Stimulated activated CD8-positive, alpha-beta memory T cell treated with anti-CD3 and anti-CD28 coated beads, Interleukin-4, amount 100 ng/mL, for 4 hours (primary cell): ENCODE measurements at places on chromosomes 5 and 9.

DNA sequence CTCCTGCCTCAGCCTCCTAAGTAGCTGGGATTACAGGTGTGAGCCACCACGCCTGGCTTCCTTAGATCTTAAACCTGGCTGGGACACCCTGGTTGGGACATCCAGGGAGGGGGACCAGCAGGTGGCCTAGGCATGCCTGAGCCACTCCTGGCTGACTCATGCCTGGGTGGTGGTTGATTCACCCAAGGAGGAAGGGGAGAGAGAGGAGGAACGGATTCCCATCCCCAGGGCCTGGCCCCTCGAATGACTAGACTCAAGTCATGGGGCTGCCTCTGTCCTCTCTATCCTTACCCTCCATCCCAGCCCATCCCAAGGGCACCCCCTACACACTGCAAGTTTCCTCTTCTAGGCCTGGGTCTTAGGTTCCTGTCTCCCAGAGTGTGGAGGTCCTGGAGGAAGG, 12.7 kb downstream of the EEIG1 start:
- no peak for DNase-seq

GRCh38 chr5:143695244-143695864, 116.6 kb upstream of the HMHB1 start:
- no peak for DNase-seq

DNA sequence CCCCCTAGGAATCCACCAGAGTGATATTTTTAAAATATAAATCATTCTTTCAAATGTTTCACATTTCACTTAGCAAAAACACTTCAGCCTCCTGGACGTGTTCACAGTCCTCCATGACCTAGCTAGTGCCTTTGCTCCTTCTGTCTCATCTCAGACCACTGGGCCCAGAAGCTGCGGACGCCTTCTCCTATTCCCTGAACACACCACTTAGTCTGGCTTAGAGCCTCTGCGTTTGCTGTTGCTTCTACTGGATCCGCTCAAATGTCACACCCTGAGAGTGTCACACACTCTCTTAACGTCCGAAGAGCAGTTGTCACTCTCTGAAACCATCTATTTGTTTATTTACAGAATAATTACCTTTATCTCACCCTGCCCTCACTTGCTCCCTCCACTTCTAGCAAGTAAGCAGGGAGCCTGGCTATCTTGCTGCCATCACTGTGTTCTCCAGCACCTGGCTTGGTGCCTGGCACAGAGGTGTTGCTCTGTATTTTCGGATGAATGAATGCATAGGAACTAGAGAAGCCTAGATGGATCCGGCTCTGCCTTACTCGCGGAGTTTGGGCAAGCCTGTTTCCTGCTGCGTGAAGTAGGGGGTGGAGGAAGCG, 1.2 kb upstream of the GRK6 start:
- no peak for DNase-seq

DNA sequence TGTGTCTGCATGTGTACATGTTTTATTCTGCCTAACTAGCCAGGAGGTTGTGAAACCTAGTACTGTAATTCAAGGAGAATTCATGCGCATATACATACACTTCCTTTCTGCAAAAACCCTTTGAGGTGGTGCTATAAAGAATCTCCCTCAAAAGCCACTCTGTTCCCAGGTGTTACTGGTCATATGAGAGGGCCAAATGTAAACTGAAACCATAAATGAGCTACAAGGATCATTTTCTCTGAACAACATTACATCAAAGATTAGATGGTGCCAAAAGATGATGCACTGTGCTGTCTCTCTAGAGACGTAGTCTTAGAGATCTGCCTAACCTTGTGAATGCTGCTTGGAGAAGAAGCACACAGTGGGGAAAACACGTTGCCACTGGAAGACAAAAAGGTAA, 15.7 kb downstream of the NREP start:
- DNase-seq: no peak

- no peak for DNase-seq
Measured at GRCh38 chr5:173020643-173021042, 35.5 kb upstream of the CREBRF start.

GRCh38 chr9:99822109-99822805, 572 bp downstream of the NR4A3 start:
- peak; percentile 16 for DNase-seq

GRCh38 chr5:33795496-33795895, 96.3 kb downstream of the ADAMTS12 start:
- no peak for DNase-seq

GRCh38 chr9:107750741-107751566, 261.4 kb upstream of the KLF4 start:
- DNase-seq: no peak

DNA sequence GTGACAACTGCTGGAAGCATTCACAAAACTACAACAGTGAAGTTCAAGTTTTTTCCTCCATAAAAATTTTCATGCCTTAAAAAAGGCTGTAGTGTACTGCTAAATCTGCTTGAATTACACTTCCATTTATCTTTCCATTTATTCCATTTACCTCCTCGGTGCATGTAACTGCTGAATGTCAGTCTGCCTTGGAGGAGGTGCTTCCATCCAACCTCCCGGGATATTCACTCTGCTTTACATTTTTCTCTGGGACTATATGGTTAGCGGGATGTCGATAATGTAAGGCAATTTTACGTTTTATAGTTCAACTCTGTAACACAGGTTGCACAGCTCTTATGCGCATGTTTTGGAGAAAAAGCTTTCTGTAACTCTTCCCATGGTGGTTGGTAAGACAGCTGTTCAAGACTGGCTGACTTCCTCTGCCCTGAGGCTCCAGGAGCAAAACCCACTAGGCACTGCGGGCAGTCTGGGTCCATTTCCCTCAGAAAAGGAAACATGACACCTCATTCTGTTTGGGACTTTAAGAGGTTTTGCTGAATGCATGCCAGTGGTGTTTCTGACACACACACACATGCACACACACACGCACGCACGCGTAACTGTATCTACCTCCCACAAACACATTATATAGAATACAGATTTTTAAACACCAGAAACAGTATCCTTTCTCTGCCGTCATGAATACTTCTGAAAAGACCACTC, 66.1 kb downstream of the SPTLC1 start:
- no peak for DNase-seq
